ENCODE measurements at places on chromosomes 11 and 22.
A peak's percentile ranks its signal among the peaks of the same experiment; 100 is the strongest.

GRCh38 chr11:61534933-61535839 is 26.6 kb downstream of the LRRC10B start:
- no peak for DNase-seq

- no peak for DNase-seq
Measured at GRCh38 chr11:107696140-107696539, 15.7 kb downstream of the SLN start.

- DNase-seq: peak; percentile 12
Measured at GRCh38 chr11:15091625-15092024, 18.2 kb downstream of the CALCB start.

DNA sequence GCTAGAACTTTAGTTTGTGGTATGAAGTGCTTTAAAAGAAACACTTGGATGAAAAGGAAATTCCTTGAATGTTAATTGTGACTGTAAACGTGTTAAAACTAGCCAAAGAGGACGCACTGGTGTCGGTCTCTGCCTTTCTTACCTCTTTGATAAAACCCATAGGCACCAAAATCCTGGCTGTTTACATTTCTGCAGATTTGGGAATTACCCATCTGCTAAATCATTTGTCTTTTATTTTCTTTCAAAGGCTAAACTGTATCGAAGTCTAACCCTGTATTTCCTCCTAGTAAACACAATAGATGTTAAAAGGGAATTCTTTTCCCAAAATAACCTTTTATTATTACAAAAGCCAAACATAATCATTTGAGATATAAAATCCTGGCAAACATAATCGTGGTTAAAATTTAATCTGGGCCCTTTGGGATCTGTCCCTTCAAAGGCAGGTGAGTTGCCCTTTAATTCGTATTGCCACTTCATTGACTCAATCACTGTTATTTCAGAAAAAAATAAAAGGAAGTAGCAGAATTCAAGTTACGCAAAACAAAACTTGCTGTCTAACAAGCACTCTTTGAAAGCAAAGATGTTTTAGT is 2.4 kb downstream of the RASSF10 start:
- no peak for DNase-seq

- no peak for DNase-seq
Measured at GRCh38 chr11:12496181-12497025, 119.0 kb downstream of the PARVA start.

DNA sequence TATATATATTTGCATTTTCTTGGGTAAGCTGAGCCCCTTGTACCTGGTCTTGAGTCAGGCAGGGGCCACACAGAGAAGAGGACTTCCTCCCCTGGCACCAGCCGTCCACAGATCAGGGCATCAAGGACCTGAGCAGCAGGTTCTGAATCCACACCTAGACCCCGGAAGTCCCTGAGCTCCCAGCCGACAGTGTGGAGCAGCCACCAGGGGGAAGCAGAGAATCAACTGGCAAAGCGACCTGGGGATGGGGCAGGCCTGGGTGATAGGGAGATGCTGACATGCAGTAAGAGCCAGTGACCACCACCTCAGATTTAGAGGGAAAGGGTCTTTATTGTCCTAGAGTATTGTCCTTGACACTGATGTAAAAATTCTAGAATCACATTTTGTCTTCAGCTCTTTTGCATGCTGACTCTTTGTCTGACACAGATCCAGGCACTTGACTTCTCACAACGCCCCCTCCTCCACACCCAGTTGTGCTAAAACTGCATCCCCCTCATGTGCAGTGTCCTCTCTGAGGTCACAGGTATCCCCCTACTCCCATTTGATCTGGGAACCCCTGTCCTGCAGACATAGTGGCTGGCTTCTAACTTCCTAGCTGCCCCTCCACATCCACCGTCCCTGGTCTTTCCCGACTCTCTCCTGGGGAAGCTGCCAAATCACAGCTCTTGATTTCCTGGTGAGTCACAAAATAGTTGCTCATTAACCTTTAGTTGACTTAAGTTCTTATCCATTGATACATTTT is 109.3 kb downstream of the GGTLC2 start:
- DNase-seq: no peak
